ENCODE measurements at places on chromosomes 5 and 9.

- peak; percentile 74 for DNase-seq
Measured at GRCh38 chr5:89281766-89282553, 399.0 kb upstream of the MEF2C start.

DNA sequence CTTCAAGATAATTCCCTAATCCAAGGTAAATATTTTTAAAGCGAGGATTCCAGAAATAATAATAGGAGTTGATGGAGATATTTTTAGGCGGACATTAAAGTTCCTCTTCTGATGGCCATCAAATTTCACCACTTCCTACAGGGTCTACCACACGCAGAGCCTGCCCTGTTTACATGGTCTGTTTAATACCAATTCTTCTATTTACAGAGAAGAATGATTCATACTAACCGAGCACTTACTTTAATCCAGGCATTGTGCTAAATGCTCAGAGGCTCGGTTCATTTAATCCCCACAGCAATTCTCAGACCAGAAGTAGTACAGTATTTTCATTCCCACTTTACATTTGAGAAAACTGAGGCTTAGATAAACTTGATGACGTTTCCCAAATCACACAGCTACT, 3.0 kb upstream of the ITGA1 start:
- no peak for DNase-seq

DNA sequence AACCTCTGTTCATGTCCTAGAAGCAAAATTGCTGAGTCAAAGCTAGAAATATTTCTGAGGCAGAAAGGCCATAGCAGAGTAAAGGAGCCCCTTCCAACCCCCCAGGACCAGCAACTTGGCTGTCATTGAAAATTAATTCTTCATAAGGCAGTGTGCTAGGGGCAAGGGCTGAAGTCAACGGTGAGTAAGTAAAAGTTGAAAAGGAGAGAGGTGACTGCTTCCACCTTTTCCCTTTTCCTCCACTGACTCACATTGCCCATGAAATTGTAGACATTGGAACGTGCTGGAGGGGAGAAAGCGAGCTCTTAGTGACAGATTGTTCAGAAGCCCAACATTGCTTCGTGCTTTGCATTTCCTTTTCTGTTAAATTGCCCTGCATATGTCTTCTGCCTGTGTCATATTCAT, 19.1 kb downstream of the GLRA1 start:
- DNase-seq: no peak

DNA sequence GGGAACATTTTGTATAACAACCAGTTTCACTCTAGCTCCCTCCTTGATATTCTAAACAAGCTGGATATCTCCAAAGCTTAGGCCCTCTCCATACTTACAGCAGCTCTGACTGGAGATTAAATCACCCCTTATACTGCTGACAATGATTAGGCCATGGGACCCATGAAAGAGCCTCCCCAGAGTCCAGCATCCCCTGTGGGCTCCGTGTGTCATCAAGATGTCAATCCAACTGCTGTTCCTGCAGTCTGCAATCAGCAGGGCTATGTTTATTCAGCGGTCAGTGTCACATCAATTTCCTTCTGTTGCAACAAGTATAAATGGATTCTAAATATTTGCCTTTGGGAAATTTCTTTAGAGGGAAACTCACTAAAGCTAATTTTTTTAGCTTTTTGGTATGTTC, 26.6 kb downstream of the PCDHAC2 start:
- no peak for DNase-seq

GRCh38 chr5:166127766-166128570, 2163.5 kb upstream of the WWC1 start:
- no peak for DNase-seq

DNA sequence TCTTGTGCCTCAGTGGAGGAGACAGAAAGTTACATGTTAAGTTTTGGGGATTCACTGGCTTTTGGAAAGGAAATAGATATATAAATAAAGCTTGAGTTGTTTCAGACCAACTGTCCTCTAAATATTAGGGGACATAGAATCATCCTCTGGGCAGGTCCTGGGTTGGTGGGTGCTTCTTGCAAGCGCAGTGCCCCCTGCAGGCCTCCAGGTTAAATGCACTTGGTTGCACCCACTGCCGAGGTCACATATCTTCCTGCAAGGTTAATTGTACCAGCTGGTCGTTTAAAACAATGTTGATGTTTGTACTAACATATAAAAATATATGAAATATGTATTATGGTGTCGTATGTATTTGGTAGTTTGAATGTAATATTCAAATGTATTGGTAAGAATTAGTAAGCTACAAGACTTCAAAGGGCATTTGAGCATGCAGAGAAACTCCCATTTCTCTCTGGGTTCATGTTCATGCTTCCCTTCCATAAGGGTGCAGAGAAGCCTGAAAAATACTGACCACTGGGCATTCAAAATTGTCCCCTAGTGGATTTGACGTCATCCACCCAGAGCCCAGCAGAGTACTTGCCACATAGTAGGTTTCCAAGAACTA, 87.0 kb downstream of the ZNF618 start:
- DNase-seq: no peak

GRCh38 chr5:172959824-172960799, 888 bp downstream of the RPL26L1 start:
- no peak for DNase-seq

- DNase-seq: no peak
Measured at GRCh38 chr5:175742290-175742994, 84.6 kb downstream of the HRH2 start.

DNA sequence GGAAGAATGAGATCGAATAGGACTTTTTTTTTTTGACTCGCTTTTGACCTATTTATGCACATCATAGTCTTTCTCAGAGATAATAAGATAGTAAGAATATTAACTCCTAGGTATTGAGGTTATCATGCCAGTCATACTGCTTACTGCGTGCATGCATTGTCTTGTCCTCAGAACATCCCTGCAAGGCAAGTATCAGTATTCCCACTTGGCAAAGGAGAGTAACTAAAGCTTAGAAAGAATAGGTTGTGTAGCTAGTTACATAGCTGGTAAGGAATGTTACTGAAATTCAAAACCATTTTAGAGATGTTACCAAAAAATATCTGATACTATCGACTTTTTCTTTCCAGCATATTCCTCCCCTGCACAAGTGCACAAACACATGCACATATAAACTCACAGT, 296.1 kb upstream of the CLINT1 start:
- DNase-seq: no peak

- DNase-seq: no peak
Measured at GRCh38 chr5:80655231-80655774, 520 bp upstream of the DHFR start.

DNA sequence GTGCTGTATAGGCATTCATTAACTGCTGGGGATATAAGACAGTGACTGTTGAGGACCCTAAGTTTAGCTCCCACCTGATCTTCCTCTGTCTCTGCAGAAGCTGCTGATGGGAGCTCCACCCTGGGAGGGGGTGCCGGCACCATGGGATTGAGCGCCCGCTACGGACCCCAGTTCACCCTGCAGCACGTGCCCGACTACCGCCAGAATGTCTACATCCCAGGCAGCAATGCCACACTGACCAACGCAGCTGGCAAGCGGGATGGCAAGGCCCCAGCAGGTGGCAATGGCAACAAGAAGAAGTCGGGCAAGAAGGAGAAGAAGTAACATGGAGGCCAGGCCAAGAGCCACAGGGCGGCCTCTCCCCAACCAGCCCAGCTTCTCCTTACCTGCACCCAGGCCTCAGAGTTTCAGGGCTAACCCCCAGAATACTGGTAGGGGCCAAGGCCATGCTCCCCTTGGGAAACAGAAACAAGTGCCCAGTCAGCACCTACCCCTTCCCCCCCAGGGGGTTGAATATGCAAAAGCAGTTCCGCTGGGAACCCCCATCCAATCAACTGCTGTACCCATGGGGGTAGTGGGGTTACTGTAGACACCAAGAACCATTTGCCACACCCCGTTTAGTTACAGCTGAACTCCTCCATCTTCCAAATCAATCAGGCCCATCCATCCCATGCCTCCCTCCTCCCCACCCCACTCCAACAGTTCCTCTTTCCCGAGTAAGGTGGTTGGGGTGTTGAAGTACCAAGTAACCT, 22.1 kb downstream of the PCDHGC5 start:
- no peak for DNase-seq

DNA sequence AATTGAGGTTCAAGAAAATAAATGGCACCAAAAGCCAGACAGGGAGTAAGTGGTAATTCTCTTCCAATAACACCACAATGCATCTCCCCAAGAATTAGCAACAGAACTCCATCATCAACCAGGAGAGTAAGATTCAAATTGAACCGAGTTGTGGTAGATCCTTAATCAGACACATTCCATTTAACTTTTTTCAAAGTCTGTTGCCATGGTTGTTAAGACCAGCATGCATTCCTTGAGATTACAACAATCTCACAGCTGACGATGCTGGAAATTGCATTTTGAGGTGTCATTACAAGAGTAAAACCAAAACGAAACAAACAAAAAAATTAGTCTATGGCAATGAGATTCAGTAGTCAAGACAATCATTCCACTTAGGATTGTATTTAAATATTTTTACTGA, 78.9 kb upstream of the ZNF462 start:
- DNase-seq: peak; percentile 40

- peak; percentile 86 for DNase-seq
Measured at GRCh38 chr5:177389241-177390169, 5.3 kb downstream of the SLC34A1 start.

DNA sequence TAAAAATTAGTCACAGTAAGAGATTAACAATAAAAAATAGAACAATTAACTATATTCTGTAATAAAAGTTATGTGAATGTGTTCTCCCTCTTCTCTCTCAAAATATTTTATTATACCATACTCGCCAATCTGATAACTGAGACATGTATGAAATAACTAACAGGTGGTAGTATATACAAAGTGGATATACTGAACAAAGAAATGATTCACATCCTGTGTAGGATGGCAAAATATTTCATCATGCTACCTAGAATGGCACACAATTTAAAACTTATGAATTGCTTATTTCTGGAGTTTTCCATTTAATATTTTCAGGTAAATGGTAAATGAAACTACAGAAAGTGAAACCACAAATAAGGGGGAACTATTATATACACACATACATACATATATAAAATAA, 152.5 kb downstream of the RNF180 start:
- DNase-seq: no peak

DNA sequence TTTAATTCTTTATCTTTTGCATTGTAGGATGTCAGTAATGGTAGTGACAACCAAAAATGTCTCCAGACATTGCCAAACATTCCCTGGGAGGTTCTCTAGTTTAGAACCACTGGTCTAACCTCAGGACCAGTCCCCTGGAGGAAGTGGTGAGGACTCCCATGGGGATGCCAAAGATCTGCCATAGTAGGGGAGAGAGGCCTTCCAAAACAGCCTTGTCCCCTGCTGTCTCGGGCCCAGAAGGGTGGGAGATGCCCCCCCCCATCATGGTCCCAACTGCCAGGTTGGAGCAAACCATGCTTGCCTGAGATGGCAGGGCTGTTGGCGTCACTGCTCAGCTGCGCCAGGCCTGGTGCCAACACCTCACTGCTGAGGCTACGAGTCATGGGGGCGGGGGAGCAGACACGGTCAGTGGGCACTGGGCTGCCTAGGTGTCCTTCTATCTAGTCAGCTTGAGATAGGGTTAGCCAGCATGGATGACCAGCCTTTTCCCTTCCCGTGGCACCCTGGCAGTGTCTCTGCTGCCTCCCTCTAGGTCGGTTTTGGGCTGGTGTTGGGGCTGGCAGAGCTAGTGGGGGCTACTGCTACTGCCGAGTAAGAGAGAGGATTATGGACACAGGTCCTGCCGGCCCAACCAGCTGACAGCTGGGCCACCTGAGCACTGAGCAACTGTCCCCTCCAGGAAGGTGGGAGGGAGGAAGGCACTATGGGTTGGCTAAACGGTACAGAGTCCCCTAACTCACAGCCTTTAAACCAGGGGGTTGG, 8.3 kb upstream of the CXXC5 start:
- peak; percentile 57 for DNase-seq

DNA sequence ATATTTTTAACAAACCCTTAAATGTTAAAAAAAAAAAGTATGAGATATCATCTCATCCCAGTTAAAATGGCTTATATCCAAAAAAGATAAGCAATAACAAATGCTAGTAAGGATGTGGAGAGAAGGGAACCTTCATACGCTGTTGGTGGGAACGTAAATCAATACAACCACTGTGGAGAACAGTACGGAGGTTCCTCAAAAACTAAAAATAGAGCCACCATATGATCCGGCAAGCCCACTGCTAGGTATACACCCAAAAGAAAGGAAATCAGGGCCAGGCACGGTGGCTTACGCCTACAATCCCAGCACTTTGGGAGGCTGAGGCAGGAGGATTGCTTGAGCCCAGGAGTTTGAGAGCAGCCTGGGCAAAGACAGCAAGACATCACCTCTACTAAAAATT, 3.0 kb downstream of the MTMR12 start:
- no peak for DNase-seq

DNA sequence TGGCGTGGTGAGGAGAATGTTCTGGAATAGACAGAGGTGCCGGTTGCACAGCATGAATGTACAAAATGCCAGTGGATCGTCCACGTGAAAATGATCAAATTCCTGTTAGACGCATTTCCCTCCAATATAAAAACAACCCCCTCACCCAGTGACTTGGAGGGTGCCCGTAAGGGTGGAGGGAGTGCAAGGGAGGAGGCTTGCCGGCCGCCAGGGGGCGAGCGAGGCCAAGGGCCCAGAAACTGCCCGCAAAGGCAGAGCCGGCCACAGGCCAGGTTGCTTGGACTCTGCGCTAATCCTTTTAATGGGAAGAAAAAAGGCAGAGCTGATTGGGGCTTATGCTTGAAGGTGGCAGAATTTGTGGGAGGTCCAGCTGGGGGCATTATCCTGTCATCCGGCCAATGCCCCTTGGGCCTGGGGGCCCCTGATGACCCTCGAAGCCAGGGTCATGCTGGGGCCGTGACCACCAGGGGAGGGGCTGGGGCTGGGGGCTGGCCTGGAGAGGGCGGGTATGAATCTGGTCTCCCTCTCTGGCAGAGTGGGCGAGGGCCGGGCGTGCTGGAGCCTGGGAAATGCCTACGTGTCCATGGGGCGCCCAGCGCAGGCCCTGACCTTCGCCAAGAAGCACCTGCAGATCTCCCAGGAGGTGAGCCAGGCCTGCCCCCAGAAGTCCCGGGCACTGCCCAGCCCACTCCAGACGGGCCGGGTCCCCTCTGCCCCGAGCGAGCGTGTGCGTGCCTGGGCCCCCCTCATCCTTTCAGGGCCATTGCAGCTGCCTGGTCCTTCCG, 12.0 kb downstream of the GPSM1 start:
- DNase-seq: peak; percentile 35

- DNase-seq: no peak
Measured at GRCh38 chr5:81163651-81164050, 69.5 kb upstream of the CKMT2 start.

DNA sequence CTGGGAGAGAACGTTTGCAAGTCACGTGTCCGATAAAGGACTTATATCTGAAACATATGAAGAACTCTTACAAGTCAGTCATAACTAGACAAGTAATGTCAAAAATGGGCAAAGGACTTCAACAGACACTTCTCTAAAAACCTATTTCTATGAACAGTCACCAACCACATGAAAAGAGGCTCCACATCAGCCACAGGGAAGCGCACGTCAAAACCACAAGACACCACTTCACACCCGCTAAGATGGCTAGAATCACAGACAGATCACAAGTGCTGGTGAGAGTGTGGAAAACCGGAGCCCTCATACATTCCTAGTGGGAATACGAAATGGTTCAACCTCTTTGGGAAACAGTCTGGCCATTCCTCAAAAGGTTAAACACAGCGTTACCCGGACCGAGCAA, 11.5 kb upstream of the CARD9 start:
- DNase-seq: no peak

GRCh38 chr9:134400283-134400682, 74.0 kb downstream of the RXRA start:
- no peak for DNase-seq

Measured in NCI-H226 (cell line).